ENCODE measurements at places on chromosomes 16 and 17. TPM values are rescaled to one million over a fixed set of nuclear protein-coding genes. Genes with fewer than 3 reads are reported as not detected.
A peak's percentile ranks its signal among the peaks of the same experiment; 100 is the strongest.

- DNase-seq, result peak; percentile 28
Observed at GRCh38 chr16:10831894-10832886, 13.6 kb upstream of the TVP23A start.

- DNase-seq, result no peak
Observed at GRCh38 chr17:43085474-43085873, 39.7 kb downstream of the BRCA1 start.

- peak; percentile 96 for DNase-seq
Observed at GRCh38 chr17:78316867-78317789, 42.7 kb downstream of the SOCS3 start.

DNA sequence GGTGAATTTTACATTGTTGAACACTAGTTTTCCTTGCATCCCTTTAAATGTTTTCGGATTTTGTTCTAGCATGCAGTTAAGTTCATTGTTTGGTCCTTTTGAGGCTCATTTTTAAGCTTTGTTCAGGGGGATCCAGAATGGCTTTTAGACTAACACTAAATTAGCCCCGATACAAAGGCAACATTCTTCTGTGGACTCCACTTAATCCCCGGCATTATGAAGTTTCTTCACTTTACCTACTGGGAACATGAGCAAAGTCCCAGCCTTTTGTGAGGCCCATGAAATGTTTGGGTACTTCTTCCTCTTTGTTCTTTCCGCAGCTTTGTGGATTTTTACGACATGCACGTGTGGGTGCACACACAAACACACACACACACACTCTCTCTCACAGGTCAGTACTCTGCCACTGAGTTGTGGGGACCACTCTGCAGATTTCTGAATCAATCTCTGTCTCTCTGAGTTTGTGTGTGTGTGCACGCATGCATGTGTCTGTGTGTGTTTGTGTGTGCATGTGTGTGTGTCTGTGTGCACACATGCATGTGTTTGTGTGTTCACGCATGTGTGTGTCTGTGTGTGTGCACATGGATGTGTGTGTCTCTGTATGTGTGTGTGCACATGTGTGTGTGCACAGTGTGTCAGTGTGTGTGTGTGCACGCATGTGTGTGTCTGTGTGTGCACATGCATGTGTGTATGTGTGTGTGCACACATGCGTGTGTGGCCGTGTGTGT lies 240.4 kb upstream of the TNRC6C start:
- DNase-seq, result no peak

- DNase-seq, result no peak
Observed at GRCh38 chr16:2177561-2177960, 18.8 kb downstream of the CASKIN1 start.

- peak; percentile 60 for DNase-seq
Observed at GRCh38 chr16:17556276-17557052, 85.7 kb upstream of the XYLT1 start.

DNA sequence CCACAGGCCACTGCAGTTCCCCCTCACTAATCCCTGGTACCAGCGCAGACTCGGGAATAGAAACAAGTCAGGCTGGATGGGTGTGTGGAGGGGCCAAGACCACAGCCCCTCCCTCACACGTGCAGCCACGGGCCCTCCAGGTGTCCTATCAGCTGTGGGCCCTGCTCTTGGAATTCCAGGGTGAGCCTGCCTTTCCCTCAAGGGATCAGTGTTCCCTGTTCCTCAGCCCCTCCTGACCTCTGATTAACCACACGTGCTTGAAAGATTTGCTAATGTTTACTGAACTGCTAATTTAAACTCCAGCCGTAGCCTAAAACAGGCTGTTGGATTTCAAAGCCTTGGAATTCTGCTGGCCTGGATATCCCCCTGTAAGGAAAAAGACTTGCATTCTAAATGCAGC lies 146.4 kb downstream of the SOCS1 start:
- DNase-seq, result no peak

DNA sequence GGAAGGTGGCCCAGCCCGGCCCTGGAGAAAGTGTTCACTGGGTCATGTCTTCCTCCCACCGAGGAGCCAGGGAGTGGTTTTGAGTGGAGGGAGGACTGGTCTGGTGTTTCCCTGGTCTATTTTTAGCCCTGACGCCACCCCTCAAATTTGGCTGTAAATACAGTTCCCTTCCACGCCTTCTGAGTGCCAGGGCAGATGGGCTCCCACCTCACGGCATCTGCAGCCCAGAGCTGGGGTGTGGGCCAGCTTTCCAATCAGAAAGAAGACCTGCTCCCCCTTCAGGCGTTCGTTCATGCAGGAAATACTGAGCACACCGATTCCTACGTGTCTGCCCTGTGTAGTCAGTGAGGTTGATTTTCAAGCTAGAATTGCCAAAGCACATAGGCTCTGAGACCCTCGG lies 53.7 kb downstream of the SNX20 start:
- peak; percentile 84 for DNase-seq

GRCh38 chr16:73026754-73027684 lies 20.9 kb downstream of the ZFHX3 start:
- DNase-seq, result no peak

- peak; percentile 37 for DNase-seq
Observed at GRCh38 chr17:62631936-62632924, 4.8 kb downstream of the MRC2 start.

- DNase-seq, result no peak
Observed at GRCh38 chr16:65570261-65570660, 448.4 kb upstream of the CDH11 start.

GRCh38 chr17:70618641-70619040 lies 449.3 kb downstream of the KCNJ2 start:
- no peak for DNase-seq

- DNase-seq, result no peak
Observed at GRCh38 chr17:73705594-73705993, 61.3 kb upstream of the SDK2 start.

GRCh38 chr17:37610971-37611370 lies 1.8 kb upstream of the SYNRG start:
- DNase-seq, result peak; percentile 10

- peak; percentile 67 for DNase-seq
Observed at GRCh38 chr16:87064731-87065445, 252.3 kb downstream of the C16orf95 start.

DNA sequence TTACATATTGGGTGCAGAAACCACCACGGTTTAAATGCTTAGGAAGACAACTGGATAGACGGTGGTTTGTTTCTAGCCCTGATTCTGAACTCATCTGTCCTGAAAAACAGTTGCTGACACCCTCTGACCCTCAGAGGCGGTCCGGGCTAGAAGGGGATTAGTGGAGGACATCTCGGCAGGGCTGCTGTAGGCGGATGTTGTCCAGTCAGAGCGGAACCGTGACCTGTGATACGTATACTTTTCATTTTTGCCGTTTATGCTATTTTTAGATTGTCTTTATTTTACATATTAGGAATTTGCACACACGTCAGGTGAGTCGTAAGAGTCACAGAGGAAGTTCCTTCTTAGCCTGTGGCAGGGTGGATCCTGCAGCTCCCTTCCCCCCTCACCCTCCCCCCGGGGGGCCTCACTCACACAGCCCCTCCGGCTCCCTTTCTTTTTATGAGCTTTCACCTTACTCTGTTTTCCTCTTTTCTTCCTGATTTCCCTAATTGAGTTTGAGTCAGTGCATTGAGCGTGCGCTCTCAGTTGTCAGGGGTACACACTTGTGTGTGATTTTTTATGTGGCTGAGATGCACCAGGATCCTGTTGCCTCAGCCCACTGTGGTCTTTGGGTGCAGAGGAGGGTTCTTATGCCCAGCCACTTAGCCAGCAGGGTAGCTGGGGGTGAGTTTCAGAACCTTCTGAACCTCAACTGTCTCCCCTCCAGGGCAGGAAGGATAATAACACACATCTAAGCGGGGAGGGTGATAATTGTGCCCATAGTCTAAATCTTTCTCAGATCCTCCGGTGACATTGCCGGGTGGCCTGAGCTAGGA lies 211.1 kb upstream of the CHMP6 start:
- DNase-seq, result no peak

DNA sequence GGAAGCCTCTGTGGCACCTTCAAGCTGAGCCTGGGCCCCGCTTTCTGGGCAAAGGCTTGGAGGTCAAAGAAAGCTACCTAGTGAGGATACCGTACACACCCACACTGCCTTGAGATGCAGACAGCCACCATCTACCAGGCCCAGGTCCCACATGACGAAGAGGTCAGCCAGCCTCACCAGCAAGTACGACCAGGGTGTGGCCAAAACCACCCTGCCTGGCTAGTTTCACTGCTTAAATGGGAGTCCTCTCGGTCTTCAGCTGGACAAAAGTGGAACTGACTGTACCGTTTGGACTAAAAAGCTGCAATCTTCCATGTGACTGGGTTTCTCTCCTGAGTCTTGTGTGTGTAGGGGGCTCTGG lies 21.6 kb downstream of the VASN start:
- no peak for DNase-seq

DNA sequence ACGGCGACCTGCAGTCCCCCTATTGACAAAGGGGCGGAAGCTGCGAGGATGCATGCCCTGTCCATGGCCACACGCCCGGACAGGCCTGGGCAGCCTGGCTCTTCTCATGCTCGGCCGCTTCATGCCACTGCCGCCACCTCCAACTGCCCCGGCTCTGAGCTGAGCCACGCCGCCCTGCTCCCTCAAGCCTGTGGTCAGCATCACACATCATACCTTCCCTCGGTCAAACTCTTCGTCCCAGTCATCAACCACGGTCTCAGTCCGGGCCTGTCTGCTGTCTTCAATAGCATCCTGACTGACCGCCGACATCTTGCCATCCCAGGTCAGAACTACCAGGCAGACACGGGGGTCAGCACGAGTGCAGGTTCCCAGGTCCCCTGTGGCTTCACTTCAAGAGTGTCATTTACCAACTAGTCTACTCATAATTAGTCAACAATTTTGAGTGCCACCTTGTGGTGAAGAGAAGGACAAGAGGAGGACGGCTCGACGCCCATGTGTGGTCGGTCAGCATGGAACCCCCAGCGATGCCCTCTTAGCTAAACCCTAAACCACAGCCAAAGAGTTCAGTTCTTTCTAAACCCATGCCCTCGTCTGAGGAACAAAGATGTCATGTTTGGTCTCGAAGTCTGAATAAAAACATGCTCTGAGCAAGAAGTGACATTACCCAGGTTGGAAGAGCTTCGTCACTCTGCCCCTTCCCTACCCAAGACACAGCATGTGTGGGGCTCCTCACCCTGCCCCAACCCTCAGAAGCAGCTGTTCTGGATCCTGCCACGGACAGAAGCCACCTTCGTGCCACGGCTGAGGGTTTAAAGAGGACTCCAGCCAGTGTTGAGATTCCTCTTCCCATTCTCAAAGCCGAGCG lies 16.9 kb upstream of the CYTH1 start:
- DNase-seq, result peak; percentile 69

DNA sequence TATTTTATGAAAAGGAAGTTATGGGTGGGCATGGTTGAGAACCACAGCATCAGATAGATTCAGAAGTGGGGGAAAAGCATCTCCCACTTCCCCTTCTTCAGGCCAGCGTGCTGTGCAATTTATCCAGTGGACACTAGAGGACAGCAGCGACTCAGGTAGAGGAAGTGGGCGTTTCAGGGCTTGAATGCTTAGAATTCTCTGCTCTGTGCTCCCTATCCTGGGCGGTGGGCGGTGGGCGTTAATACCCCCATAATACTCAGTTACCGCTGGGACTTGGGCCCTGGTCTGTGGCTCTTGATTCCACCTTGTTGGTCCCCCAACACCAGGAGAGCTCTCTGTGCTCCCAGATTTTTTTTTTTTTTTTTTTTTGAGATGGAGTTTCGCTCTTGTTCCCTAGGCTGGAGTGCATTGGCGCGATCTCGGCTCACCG lies 3.7 kb upstream of the LYZL6 start:
- peak; percentile 53 for DNase-seq

- peak; percentile 25 for DNase-seq
Observed at GRCh38 chr16:29736112-29736511, 9.7 kb downstream of the C16orf54 start.

DNA sequence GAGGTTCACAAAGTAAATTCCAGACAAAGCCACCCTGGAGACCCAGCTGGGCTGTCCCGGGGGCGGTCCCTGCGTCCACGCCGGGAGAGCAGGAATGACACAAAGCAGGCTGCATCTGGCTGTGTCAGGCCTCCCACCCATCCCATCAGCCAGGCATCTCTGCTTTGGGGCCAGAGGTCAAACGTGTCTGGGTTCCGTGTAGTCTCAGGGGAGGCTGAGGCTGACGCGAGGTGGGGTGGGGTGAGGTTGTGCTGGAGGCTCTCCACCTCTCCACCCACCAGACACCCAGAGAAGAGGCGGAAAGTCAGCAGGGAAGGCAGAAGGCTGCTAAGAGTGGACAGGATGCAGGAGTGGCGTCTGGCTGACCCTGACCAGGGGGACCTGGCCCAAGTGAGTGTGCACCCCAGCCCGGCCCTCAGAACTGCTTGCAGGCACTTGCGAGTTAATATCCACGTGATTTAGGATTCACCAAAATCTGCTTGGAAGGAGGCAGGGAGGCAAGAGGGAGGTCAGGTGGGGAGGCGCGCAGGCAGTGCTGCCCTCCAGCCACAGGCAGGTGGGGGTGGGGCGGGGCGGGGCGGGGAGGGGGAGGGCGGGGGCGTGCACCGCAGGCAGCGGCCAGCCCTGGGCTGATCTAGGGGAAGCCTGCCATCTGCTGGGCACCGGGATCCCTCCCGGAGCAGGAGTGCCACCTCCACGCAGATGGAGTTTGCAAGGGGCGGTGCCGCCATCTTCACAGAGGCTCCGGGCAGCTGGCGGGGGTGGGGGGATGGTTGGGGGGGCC lies 44.3 kb downstream of the TBC1D16 start:
- peak; percentile 99 for DNase-seq

- peak; percentile 82 for DNase-seq
Observed at GRCh38 chr16:3175157-3176093, 12.6 kb upstream of the OR1F1 start.

Gene CALB2
- total RNA-seq, result 0.30 TPM

Gene AKAP10
- 12.8 TPM for total RNA-seq

Gene MPO
- not detected for total RNA-seq

Gene MYH13
- total RNA-seq, result 0.22 TPM

Gene TNFRSF12A
- total RNA-seq, result 144 TPM

Gene WNT3
- total RNA-seq, result 31.9 TPM

Gene NACA2
- total RNA-seq, result not detected

Gene TMC8
- 3.3 TPM for total RNA-seq

Gene SULT1A2
- total RNA-seq, result 1.7 TPM
